ENCODE measurements at places on chromosomes 5 and 9.

- DNase-seq, result no peak
Measured at GRCh38 chr5:97095318-97095732, 47.1 kb downstream of the LIX1 start.

DNA sequence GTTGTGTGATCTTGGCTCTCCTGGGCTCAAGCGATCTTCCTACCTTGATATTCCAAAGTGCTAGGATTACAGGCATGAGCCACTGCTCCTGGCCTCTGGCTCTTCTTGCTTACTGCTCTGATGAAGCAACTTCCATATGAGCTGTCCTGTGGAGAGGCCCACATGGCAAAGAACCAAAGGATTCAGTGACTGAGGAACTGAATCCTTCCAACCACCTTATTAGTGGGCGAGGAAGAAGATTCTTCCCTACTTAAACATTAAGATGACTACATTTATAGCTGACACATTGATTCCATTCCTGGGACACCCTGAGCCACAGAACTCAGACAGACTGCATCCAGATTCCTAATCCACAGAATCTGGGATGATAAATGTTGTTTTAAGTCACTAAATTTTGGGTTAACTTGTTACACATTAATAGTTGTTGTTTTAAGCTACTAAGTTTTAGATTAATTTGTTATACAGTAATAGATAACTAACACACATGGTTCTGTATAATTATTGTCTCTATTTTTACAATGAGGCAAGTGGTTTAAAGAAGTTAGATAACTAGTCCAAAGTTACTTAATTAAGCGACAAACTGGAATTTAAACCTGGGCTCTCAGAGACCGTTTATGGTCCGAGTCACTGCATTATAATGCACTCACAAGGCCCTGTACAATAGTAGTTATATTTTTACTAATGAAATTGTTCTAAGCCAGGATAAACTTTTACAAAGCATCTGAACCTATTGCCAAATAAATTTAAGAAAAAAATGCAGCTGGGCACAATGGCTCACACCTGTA is 16.7 kb upstream of the SLCO4C1 start:
- DNase-seq, result no peak

DNA sequence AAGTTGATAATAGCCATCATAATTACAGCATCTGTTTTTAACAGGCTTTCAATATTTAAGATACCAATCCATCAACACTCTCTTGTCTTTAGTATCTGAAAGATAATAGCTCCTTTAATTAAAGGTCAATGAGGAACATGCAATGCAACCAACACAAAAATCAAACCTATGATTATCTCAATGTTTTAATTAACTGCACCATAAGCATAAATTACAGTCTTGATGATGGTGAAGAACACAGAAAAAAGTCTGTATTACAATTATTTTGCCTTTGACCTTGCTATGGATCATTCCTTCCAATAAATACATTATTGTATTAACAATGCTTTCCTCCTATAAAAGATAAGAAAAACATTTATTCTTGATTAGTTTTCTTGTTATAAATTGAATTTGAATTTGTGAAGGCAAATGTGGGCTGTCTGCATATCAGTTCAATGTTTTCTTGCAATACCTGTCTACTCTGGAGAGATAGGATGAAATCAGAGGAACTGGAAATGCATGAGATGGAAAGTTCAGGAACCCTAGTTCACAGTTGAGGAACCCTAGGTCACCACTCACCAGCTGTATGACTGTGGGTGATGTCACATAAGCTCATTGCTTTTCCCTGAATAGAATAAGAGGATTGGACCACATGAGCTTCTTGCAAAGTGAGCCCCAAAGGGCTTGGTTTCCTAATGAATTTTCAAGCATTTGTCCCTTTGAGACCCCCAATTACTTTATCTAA is 58.5 kb upstream of the ANXA1 start:
- DNase-seq, result no peak

- DNase-seq, result no peak
Measured at GRCh38 chr5:84354101-84354500, 30.6 kb downstream of the EDIL3 start.

- DNase-seq, result no peak
Measured at GRCh38 chr9:136642439-136642921, 20.2 kb upstream of the EGFL7 start.

GRCh38 chr9:127918183-127919107 is 1.6 kb upstream of the ST6GALNAC4 start:
- no peak for DNase-seq

DNA sequence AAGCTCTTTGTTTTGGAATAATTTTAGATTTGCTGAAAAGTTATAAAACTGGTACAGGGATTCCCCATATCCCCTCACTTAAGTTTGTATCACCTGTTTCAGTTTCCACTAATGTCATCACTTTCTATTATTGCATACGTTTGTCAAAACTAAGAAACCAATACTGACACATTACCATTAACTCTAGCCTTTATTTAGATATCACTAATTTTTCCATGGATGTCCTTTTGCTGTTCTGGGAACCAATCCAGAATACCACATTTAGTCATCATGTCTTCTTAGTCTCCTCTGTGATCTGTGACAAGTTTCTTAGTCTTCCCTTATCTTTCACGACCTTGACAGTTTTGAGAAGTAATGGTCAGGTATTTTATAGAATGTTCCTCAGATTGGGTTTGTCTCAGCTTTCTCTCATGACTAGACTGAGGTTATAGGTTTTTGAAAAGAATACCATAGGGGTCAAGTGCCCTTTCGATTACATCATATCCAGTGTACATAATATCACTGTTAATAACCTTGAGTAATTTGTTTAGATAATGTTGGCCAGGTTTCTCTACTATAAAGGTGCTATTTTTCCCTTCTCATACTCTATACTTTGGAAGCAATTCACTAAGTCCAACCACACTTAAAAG is 51.9 kb upstream of the NMUR2 start:
- DNase-seq, result no peak

- no peak for DNase-seq
Measured at GRCh38 chr9:96115836-96116235, 186.1 kb downstream of the HSD17B3 start.

DNA sequence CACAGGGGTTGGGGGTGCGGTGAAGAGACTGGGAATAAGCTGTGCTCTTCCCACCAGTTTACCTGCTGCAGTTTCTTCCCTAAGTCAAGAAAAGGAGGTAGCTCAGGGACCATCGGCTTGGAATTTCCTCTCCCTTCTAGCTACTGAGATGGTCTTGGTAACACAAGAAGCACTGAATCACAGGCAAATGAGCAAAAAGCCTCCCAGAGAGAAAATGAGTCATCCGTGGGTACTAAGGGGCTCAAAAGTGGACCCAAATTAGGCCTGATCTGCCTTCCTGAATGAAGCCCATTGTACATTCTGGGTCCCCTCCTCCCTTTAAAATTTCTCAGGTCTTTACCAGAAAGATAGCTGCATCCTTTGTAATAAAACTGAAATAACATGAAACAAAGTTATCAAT is 49.9 kb downstream of the PTPN3 start:
- no peak for DNase-seq

DNA sequence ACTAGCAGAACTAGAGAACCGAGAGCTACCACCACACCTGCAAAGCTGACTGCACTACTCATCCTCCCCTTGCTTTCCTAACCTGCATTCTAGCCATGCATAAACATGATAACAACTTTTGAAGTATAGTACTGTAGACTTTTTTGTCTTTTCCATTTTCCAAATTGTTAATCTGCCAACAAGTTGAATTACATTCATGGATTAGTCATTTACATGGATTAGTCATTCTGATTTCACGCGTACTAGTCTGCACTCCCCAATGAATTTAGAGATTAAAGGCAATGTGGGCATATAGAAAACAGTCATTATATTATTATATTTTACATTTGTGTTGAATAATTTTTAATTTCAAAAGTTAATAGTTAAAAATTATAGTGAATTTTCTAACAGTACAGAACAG is 81.4 kb downstream of the EDIL3 start:
- DNase-seq, result no peak

- no peak for DNase-seq
Measured at GRCh38 chr5:178391480-178391879, 158.9 kb upstream of the PHYKPL start.

DNA sequence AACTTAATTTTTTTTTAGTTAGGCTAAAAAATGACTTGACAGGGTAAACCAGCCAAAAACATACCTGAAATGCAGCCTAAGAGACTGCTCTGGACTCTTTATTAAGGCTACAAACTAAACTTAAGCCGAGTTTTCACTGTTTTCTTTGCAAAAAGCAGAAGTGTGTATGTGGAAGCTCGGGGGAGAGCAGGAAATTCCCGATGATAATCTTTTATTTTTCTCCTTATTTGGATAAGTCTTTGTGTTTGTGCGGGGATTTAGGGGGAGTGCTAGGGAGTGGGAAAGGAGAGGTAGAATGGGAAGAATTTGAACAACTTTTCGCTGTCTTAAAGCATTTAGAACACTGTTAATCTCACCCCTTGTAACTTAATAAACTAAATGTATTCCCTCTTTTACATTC is 30.7 kb upstream of the GPR21 start:
- DNase-seq, result no peak

DNA sequence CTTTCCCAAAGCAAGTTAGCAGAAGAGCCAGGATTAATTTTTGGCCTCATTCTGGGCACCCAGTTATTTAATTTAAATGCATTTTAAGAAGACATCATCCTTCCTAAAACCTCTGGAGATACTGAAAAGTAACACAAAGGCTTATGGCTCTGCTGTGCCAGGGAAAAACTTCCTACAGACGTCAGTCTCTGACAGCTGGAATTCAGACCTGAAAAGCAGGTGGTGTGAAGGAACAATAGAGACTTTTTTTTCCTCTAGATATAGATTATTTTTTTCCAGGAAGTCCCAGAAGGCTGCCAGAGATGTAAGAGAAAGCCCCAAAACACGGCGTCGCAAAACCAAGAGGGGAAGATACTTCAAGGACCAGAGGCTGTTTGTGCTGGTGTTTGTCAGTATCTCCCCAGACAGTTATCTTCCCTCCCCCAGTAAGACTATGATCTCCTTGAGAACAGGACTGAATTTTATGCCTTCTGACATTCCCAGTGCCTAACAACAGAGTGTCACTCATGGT is 88.7 kb upstream of the RASEF start:
- no peak for DNase-seq

DNA sequence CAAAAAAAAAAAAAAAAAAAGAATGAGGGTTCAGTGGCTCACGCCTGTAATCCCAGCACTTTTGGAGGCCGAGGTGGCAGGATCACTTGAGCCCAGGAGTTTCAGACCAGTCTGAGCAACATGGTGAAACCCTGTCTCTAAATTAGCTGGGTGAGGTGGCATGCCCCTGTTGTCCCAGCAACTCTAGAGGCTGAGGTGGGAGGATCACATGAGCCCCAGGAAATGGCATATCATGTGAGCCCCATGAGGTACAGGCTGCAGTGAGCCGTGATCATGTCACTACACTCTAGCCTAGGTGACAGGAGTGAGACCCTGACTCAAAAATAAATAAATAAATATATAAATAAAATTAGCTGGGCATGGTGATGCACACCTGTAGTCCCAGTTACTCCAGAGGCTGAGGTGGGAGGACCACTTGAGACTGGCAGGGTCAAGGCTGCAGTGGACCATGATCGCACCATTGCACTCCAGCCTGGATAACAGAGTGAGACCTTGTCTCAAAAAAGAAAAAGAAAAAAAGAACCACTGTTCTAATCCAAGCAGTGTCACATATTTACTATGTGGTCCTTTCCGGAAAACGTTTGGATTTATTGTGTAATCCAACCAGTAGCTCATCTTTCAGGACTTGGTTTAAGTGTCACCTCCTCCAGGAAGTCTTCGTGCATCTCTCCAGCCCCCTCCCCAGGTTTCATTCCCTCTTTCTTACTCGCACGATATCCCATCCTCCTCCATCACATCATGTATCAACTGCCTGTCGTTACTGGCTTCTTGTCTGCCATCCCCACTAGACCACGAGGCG is 12.3 kb upstream of the SPOUT1 start:
- DNase-seq, result no peak

- DNase-seq, result no peak
Measured at GRCh38 chr9:80926611-80927010, 762.7 kb downstream of the TLE1 start.

GRCh38 chr9:107322643-107323042 is 39.6 kb downstream of the RAD23B start:
- DNase-seq, result no peak

- no peak for DNase-seq
Measured at GRCh38 chr9:89814340-89815040, 209.7 kb downstream of the GADD45G start.

DNA sequence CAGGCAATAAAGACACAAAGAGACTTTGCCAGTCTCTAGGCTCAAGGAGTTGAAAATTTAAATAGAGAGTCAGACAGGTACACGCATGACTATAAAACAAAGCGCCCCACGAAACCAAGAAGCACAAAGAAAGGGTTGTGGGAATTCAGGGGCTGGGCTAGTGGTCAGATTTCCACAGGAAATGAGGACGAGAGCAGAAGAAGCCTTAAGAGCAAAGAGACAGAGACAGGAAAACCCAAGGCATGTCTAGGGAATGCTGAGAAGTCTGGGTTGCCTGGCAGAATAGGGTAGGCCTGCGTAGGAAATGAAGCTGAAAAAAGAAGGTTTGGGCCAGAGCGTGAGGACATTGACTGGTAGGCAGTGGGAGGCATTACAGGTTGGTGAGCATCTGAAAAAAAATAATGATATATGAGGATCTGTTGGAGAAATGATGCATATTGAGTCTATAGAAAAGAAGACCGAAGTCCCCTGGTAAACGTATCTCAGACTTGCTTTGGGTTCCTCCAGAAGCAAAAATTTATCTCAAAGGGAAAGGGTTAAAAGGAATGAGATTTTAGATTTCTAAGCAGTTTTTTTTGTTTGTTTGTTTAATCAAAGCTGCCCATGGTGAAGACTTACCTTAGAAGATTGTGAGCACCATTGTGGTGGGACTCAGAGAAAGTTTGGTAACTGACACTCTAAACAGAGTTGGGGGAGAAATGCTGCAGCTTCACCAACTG is 51.8 kb downstream of the SLC1A3 start:
- no peak for DNase-seq

DNA sequence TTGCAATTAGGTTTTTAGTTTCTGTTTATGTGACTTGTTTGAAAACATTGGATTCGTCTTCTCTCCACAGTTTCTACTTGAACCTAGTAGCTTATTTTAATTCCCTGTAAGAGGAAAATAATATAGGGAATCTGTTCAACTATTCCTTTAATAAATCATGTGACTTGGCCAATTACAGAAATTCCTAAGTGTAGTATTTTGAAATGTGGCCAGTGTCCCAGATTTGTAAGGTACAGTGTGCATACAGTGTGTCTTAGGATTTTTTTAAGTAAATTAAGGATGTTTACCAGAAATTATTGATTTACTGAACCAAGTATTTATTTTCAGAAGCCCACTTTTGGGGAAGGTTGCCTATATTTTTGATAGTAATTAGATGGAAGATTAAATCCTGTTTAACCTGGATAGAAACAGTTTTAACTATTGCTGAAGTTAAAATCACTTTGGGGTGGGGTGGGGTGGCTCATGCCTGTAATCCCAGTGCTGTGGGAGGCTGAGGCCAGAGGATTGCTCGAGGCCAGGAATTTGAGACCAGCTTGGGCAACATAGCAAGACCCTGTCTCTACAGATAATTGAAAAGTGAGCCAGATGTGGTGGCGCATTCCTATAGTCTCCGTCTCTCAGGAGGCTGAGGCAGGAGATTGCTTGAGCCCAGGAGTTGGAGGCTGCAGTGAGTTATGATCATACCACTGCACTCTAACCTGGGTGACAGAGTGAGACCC is 36.9 kb downstream of the G3BP1 start:
- no peak for DNase-seq
